ENCODE measurements at places on chromosomes 11 and 22.

DNA sequence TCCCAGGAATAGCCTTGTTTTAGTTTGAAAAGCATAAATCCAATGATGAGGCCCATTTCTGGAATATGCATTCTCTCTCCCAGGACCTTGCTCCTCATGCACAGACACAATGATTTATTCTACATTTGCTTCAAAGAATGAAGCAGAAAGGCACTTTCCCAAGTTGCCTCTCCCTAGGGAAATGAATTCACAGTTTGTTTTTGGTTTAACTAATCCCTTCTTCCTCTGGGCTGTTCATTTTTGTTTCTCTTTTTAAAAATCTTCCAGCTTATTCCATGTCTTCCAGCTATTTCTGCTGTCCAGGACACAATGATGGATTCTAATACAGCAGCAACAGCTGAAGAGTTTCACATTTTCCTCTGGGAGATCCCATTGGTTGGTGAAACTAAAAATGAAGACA lies 1529.2 kb upstream of the TENM4 start:
- DNase-seq = no peak

GRCh38 chr11:107707215-107707671 lies 4.6 kb downstream of the SLN start:
- no peak for DNase-seq

DNA sequence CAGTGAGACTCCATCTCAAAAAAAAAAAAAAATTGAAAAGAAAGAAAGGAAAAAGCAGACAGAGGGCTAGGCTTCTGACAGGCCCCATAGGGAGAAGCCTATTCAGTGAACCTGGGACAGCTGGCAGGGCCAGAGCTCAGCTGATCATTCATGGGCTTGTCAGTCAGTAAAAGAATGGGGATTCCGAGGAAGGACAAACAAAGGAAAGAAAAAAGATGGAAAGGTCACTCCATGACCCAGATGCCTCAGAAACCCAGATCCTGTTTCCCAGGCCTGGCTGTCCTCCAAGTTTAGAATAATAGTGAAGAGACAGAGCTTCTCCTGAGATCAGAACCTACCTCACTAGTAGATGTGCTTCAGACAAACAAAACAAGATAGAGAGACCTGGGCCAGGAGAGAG lies 34.3 kb upstream of the ASPHD2 start:
- DNase-seq = no peak

- no peak for DNase-seq
Measured at GRCh38 chr11:131518305-131518838, 148.0 kb downstream of the NTM start.

DNA sequence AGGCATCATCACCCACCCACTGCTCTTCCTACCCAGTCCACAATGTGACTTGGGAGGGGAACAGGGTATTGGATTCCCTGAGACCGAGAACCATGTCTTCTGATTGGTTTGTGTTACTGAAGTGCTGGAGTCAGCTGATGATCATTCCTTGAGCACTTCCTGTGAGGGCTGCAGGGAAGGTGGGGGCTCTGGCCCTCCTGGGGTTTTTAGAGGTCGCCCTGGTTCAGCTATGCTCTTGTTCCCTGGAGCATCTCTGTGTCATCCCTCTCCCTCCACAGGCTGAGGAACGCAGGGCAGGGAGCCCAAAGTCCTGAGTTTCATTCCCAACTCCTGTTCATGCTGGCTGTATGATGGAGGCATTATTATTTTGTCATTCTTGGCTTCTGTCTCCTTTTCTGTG lies 6.7 kb downstream of the ZC3H7B start:
- no peak for DNase-seq

DNA sequence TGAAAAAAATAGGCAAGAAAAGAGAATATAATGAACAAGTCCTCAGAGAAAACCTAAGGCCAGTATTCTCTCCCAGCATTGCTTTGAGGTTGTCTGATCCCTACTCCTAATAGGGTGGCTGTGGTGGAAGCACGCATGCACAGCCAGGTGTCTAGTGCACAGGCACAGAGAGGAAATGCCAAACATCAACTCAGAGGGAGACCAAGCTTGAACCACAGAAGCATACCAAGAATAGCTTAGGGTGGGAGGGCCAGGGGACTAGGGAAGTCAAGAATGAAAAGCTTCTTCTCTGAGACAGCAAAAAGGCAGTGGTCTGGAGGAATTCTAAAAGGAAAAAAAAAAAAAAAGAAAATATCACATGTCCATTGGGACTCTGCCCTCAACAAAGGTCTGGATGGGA lies 244.1 kb upstream of the API5 start:
- no peak for DNase-seq

DNA sequence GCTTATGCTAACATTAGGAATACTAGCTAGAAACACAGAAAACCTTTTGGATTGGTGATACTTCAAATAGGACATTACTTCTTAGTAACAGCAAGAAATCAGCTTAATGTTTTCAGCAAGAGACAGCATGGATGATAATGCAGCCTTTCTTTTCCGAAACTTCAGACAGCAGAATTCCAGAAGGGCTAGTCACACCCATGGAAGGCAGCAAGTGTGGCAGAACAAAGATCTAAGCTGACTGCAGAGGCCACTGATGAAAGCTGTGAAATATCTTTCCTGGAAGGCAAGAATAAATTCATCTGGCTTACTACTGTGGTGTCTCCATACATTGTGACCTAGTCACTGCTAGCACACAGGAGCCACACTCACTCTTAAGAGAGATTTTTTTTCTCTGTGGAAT lies 100.3 kb downstream of the CCDC83 start:
- DNase-seq = no peak

GRCh38 chr22:45863981-45864751 lies 112.8 kb downstream of the WNT7B start:
- peak; percentile 62 for DNase-seq

GRCh38 chr22:37931893-37932389 lies 21.5 kb downstream of the C22orf23 start:
- no peak for DNase-seq

DNA sequence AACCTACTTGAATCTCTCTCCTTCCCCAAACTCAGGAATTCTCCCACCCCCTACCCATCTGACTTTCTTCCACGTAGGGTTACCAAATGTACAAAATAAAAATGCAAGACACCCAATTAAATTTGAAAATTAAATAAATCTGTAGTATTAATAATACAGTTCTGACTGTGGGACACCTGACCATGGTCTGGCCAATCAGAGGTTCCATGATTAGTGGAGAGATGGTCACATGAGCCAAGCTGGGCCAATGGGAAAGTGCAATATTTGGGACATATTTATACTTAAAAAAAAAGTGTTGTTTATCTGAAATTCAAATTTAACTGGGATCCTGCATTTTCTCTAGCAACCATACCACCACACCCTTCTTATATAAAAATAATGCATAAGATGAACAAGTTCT lies 29.8 kb upstream of the ASPHD2 start:
- no peak for DNase-seq

DNA sequence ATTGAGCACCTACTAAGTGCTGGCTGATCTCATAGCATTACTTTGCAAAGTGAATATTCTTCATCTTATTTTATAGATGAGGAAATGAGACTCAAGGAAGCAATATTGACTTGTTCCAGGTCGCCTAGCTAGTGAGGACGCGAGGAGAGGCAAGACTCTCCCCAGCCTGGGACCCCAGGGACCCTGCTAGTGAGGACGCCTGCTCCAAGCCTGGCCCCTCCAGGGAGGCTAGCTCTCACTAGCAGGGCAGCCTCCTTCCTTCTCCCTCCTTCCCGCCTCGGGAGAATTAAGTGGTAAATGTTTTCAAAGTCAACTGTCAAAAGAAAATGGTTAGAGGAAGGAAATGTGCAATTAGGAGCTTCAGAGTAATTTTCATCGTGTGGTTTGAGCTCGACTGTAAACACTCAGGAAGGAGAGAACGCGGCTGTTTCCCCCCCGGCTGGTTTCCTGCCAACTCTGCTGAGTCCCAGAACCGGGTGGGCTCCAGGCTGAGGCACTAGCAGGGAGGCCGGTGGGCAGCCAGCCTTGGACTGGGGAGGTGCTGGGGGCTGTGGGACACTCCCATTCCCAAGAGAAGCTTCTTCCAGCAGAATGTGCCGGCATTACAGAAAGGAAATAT lies 17.9 kb downstream of the MYEOV start:
- DNase-seq = no peak

DNA sequence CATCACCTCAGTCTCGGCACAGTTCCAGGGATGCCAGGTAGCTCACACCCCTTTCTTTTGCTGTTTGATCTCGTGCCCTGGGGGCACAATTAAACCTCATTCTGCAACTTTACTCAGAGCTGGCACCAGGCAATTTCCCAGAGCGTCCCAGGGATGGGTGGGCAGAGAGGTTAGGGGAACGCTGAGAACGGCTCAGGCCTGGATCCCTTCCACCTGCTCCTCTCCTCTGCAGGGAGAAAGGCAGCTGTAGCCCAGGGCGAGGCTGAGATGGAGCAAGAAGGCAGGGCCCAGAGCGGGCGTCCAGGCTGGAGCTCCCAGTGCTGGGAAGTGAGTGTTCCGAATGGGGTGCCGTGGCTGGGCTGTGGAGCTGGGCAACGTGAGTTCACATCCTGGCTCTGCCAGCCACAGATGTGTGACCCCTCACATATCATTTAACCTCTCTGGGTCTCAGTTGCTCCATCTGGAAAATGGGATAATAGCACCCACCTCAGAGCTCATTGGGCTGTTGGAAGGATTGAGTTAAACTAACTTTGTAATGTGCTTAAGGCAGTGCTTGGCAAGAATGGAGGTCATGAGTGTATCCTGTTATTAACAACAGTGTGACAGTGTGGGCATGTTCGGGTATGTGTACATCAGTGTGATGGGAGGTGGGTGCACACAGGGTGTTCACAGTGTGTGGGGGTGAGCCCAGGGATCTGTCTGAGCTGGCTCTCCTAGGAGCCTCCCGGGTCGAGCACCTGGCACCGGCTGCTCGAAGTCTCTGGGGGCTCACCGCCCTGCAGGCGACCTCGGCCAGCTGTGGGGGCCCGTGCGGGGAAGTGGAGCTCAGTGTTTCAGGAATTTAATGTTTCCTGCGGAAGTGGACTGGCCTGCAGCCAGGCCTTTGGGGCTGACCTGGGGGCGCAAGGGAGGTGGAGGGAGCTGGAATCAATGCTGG lies 15.5 kb downstream of the OTUB1 start:
- no peak for DNase-seq

- DNase-seq = no peak
Measured at GRCh38 chr11:69299023-69299461, 5.1 kb downstream of the MYEOV start.

DNA sequence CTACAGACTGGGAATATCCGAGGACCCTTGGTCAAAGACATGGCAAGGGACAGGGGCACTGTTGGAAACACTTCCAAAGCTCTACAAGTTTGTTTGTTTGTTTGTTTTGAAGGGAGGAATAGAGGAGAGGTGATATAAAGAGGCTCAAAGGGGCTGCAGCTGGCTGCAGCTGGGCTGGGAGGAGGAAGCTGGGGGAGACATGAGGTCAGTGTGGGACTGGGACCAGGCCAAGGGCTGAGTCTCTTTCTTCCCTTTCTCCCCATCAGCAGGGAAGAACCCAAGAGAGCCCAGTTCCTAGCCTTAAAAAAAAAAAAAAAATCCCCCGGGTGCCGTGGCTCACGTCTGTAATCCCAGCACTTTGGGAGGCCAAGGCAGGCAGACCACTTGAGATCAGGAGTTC lies 5.0 kb downstream of the RHOG start:
- no peak for DNase-seq

GRCh38 chr22:30829901-30830550 lies 135.4 kb downstream of the OSBP2 start:
- no peak for DNase-seq

- DNase-seq = no peak
Measured at GRCh38 chr22:28597665-28598064, 82.0 kb downstream of the TTC28 start.

DNA sequence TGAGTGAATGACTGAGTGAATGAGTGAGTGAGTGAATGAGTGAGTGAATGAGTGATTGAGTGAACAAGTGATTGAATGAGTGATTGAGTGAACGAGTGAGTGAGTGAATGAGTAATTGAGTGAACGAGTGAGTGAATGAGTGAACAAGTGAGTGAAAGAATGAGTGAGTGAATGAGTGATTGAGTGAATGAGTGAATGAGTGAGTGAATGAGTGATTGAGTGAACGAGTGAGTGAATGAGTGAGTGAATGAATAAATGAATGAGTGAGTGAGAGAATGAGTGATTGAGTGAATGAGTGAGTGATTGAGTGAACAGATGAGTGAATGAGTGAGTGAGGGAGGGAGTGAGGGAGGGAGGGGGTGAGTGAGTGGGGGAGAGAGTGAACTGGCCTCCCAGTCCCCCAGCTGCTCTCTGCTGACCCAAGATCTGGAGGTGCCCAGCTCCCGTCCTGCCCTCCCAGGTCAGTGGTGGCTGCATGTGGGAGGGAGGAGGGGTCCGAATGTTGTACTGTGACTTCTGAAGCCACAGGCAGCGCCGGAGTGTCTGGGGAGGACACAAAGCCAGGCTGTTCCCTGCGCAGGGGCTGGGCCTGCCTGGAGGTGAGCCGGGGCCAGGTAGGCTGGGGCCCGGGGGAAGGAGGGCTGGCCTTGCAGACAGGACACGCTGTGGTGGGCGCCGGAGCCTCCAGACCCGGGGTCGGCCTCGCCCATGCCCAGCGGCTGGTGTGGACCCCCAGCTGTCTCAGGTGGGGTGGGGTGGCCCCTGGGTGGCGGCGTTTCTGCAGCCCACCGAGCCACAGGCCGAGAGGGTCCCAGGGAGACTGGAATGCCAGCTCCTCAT lies 17.8 kb upstream of the PIM3 start:
- DNase-seq = no peak

DNA sequence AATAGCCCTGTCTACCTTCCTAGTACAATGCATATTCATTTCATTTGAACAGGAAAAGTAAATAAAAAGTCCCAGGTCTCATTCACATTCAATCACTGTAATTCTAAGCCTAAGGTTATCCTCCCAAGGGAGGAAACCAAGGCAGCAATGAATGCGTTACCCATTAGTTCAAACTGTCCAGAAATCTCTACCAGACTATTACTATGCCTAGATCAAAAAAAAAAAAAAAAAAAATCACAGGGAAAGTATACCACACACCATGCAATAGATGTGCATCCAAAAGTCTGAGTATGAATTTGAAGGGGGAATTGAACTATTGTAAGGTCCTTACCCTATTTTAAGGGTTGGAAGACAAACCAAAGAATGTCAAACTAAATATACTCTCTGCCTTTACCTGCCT lies 598.0 kb upstream of the API5 start:
- DNase-seq = no peak

DNA sequence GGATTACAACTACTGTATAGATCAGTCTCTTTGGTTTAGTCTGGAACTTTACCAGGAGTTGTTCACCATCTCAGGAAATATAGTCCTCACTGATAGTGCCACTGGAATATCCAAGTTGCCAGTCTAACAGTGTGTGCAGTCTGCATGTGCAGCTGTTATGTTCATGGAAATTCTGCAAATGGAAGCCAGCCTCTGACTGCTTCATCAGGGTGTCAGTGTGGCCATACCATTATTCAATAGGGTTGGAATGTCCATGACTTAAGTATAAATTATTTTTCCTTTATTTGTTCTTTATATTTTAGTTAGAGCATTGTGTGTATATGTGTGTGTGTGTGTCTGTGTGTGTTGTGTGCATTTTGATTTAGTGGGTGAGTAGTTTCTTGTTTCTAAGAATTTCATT lies 51.8 kb downstream of the C11orf96 start:
- no peak for DNase-seq

Data from stimulated activated CD4-positive, alpha-beta T cell treated with anti-CD3 and anti-CD28 coated beads, TNF-alpha, amount 100 ng/mL, for 48 hours (primary cell).